Urinary bladder (tissue), 4 donors: ENCODE measurements at places on chromosomes 7 and 10. TPM values are rescaled to one million over a fixed set of nuclear protein-coding genes. Genes with fewer than 3 reads are reported as not detected.

DNA sequence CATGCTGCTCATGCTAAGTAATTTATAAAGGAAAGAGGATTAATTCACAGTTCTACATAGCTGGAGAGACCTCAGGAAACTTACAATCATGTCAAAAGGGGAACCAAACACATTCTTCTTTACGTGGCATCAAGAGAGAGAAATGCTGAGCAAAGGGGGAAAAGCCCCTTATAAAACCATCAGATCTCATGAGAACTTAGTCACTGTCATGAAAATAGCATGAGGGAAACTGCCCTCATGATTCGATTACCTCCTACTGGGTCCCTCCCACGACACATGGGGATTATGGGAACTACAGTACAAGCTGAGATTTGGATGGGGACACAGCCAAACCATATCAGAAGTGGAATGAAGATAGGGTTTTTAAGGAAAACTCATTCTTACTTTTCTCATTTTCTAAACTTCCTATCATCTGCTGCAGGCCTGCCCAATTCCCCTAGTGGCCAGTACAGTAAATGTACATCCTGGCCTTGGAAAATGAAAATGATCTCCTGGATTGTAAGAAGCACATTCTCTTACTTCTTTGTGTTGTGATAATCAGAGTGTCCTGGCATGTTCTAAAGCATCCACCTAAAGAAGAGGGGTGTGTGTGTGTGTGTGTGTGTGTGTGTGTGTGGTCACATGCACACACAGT lies 421.5 kb downstream of the LRMDA start:
- no peak for DNase-seq

- DNase-seq, result no peak
Observed at GRCh38 chr10:116667484-116667883, 46.7 kb downstream of the PNLIPRP2 start.

- DNase-seq, result no peak
Observed at GRCh38 chr10:132429281-132430230, 32.6 kb downstream of the PWWP2B start.

Gene COG5
- 15.4 TPM for polyA plus RNA-seq
